ENCODE measurements at places on chromosomes 16 and 17. TPM values are rescaled to one million over a fixed set of nuclear protein-coding genes. Genes with fewer than 3 reads are reported as not detected.

The CCL11 gene
- total RNA-seq: not detected

The PDILT gene
- not detected for total RNA-seq

The EPOP gene
- 10.6 TPM for total RNA-seq

The KIF2B gene
- total RNA-seq: not detected

The HES7 gene
- 1.1 TPM for total RNA-seq

The KCTD5 gene
- total RNA-seq: 40.0 TPM

The GDPD1 gene
- total RNA-seq: 9.3 TPM

The B9D1 gene
- total RNA-seq: 15.0 TPM

The TBC1D3D gene
- 0.24 TPM for total RNA-seq

The DPEP1 gene
- total RNA-seq: 0.22 TPM

The CDH5 gene
- not detected for total RNA-seq

The SLC52A1 gene
- total RNA-seq: not detected

The SCNN1G gene
- not detected for total RNA-seq

The CCDC102A gene
- 3.0 TPM for total RNA-seq

The SLC38A8 gene
- total RNA-seq: not detected

The SRCIN1 gene
- 0.40 TPM for total RNA-seq

The KRT14 gene
- total RNA-seq: not detected

The RSKR gene
- 25.0 TPM for total RNA-seq

The OMG gene
- total RNA-seq: not detected

The SLFN14 gene
- total RNA-seq: 3.2 TPM

The CCL3 gene
- 0.63 TPM for total RNA-seq

The TMEM235 gene
- not detected for total RNA-seq

The KRT24 gene
- total RNA-seq: not detected

The CAPN15 gene
- 105 TPM for total RNA-seq

The HAS3 gene
- total RNA-seq: 0.38 TPM

The KRTAP1-5 gene
- not detected for total RNA-seq

The MMP2 gene
- 1.4 TPM for total RNA-seq

The PRDM7 gene
- not detected for total RNA-seq

The CD79B gene
- total RNA-seq: 0.38 TPM

The LHX1 gene
- 0.07 TPM for total RNA-seq

The CDRT4 gene
- 3.1 TPM for total RNA-seq

The MYLK3 gene
- total RNA-seq: 10.7 TPM

The NKD1 gene
- total RNA-seq: 0.22 TPM

The OTOA gene
- not detected for total RNA-seq

The SLC12A4 gene
- total RNA-seq: 32.8 TPM
